ENCODE measurements at places on chromosomes 6 and 20.

- DNase-seq, result no peak
These were observed 230.2 kb upstream of the RIMS1 start for GRCh38 chr6:71656121-71656520.

GRCh38 chr6:15504581-15505350, 158.1 kb downstream of the DTNBP1 start:
- DNase-seq, result peak; percentile 97

- no peak for DNase-seq
These were observed 109.9 kb downstream of the MAP3K4 start for GRCh38 chr6:161101517-161101916.

GRCh38 chr6:108707328-108707976, 140.8 kb upstream of the ARMC2 start:
- no peak for DNase-seq

- no peak for DNase-seq
These were observed 1.1 kb downstream of the CLPSL2 start for GRCh38 chr6:35777356-35778102.

GRCh38 chr6:5746053-5746758, 260.5 kb downstream of the NRN1 start:
- DNase-seq, result no peak

DNA sequence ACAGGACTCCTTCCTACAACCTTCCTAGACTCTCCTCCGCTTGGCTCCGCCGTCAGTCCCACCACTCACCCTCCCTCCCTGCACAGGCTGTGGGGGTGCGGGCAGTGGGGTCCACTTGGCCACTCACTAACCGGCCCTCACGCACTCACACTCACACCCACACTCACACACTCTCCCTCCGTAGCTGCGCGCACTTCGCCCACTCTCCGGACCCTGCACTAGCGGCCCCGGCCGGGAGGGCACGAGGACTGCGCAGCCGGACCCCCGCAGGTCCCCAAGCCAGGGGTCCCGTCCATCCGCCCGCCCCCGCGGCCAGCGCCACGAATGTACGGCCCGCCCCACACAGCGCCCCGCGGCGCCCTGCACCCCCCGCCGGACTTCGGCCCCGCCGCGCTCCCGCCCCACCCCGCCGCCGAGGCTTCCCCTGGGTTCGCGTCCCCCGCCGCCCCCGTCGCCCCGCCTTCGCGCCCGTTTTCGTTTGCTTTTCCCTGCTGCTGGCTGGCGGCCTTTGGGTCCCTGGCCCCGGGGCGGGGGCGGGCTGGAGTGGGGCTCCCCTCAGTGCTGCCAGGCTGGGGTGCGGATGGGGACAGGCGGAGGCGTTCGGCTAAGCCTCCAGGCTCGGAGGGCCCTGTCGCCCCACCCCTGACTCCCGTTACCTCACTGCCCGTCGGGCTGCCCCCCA, 23.0 kb upstream of the SLC22A7 start:
- DNase-seq, result no peak

DNA sequence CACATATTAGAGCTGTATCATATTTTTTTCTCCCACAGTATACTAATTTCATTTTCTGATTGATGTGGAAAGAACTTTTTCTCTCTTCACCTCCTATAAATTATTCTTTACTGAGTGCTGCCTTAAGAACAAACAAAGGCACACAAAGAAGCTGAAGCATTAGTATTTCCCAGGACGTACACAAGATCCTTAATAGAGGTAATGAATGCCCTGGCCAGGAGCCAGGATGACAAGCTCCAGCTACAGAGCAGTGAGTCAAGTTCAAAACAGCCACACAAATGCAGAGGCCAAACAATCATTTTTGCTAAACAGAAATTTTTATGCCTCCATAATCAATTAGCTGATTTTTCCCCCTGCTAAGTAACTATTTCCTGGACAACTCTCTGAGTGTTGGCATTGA, 639.6 kb downstream of the EPHA7 start:
- no peak for DNase-seq

- no peak for DNase-seq
These were observed 52.1 kb upstream of the PKIB start for GRCh38 chr6:122558080-122558479.

DNA sequence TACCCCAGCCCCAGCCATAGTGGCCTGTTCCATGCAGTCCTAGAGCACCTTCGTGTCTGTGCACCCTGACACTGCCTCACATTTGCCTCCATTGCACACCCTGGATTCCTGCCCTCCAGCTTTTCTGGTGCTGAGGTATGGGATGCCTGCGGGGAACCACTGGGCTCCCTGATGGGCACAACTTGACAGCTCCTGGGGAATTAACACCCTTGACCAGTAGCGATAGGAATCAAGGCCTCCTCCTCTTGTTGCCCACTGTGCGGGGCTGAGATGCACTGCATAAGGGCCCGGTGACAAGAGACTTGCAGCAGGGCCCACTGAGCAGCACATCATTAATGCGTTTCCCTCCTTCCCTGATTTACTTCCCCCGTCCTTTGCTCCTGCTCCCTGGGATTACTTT, 235.6 kb upstream of the MOCS1 start:
- DNase-seq, result no peak

DNA sequence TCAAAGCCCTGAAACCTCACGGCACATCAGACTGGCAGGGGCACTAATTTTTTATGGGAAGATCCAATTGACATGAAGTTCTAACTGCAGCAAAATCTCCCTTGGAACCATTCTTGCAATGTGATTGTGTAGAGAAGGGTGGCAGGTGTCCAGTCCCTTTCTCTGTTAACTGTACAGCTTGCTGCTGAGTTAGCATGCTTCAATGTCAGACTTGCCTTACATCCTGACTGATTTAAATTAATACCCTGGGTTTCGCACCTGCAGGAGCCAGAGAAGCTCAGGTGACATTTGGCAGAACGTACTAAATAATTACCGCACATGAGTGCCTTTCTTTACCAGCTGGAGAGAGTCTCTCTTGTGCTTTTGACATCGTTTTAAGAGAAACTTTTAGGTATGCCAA, 123.0 kb downstream of the DOK5 start:
- DNase-seq, result no peak

DNA sequence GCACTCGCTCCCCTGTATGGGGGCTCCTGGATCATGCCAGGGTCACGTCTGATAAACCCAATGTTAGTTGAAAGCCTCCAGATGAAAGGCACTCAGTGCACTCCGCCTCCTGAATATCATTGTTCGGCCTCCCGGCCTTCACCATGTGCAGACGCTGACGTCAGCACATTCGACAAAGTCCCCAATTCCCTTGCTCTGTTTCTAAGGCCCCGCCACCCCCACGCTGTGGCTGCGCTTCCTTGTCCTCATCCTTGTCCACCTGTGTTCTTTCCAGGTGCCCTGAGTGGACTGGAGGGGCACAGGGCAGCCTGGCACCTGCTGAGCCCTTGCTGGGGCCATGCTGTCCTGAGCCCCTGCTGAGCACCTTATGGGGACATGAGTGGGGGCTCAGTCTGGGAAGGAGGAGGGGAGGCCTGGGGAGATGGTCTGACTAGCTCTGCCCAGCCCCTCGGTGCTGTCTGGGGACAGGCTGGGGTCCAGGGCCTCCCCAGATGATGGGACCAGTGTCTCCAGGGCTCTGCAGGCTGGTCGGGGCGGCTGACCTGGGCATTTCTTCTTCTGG, 9.8 kb upstream of the BHLHE23 start:
- no peak for DNase-seq

DNA sequence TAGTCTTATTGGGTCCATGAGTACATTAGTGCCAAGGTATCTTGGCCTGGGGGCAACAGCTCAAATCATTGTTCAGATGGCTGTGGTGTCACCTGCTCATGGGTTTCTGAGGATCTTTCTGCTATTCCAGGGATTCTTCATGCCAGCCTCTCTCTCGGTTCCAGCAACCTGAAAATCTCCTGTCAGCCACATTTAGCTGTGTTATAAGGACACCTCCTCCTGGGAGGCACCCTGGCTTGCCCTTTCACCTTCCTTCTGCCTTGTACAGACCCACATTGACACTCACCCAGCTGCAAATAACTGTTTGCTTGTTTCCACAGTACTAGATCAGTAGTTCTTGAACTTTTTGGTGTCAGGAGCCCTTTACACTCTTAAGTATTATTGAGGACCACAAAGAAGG, 159.9 kb downstream of the GRM4 start:
- DNase-seq, result no peak

DNA sequence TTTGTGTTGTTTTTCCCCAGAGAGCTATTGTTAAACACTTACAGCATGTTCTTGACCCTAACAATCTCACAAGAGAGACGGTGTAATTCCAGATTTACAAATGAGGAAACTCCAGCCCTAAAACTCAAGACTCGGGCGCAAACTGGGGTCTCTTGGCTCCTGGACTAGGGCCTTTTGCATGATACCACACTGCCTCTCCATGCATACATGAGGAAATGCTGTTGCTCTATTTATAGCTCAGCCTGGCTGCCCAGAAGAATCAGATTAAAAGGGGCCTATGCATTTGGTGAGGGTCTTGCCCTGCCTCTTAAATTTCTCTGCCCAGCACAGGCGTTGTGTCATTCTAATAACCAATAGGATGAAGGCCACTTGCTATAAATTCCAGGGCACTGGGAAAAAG, 30.5 kb upstream of the SNRPB2 start:
- no peak for DNase-seq

DNA sequence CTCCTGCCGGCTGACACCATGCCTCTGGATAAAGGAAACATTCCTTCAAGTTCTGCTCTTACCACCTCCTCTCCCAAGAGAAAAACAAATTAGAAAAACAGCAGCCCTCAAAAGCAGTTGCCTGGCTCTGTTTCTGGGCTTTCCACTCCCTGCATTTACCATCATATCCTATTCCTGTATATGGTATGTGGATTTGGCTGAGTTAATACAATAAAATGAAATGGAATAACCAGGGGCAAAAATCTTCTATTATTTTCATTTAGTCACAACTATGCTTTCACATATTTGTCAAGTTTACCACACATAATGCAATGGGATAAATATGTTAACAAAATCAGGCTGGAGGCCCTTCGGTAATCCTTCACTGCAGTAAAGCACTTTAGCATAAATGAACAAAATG, 34.3 kb downstream of the COL12A1 start:
- no peak for DNase-seq

GRCh38 chr20:44536175-44536574, 14.3 kb upstream of the SERINC3 start:
- no peak for DNase-seq

DNA sequence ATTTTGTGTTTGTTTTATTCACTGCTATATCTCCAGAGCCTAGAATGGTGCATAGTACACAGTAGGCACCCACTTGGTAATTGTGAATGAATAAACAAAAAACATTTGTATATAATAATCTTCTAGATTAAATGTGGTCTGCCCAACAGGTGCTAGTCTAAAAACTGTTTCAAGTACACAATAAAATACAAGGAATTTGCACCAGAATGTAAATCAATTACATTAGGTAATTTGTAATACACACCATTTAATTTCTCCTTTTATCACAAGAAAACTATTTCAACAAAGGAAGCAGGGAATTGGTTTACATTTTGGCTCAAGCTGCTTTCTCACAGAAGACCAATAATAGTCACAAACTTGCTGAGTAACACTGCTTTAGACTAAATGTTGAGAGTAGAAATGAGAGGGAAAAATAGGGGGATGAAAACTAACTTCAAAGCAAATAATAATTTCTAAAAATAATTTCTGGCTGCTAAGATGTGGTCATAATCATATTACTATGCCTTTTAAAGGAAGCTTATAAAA, 22.1 kb downstream of the RUNX2 start:
- no peak for DNase-seq

DNA sequence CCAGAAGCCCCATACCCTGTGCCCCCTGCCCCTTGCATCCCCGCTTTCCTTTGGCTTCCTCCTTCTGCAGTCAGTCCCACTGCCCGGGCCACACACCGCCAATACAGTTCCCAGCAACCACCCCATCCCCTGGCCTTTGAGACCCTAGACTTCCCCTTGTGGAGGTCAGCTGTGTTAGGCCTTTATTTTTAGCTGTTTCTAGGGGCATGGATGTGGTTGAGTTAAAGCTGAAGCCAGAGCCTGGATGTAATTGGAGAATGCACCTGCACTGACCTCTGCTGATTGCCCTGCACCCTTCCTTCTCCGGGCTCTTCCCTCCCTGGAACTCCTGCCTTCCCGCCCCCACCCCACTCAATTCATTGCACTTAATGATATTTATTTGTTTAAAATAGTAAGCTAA, 33.9 kb downstream of the LYRM2 start:
- no peak for DNase-seq

DNA sequence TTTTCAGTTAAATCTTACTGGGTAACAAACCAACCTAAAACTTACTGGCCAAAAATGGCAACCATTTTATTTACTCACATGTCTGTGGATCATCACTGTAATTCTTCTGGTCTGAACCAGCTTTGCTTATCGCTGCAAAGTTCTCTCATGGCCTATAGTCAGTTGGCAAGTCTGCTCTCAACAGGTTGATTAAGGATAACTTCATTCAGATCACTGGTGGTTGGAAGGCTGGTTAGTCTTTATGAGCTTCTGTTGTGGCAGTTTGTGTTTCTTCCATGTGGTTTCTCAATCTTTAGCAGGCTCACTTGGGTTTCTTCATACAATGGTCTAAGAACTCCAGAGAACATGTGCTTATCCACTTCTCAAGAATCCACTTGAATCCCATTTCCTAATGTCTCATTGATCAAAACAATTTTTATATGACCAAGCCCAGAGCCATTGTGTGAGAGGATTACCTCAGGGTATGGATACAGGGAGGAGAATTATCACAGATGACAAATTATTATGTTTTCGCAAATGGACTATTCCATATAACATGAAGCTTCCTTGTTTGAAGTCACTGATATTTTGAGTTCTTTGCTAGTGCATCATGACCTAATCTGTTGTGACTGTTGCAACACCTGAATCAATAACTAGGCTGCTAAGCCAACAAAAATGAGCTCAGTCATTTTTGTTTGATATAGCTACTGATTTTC, 155.4 kb upstream of the BMP2 start:
- no peak for DNase-seq

- DNase-seq, result no peak
These were observed 488.5 kb upstream of the MAP3K7 start for GRCh38 chr6:91075244-91075976.

- no peak for DNase-seq
These were observed 33.5 kb upstream of the BMP6 start for GRCh38 chr6:7692453-7692784.

GRCh38 chr6:90973188-90973587, 386.3 kb upstream of the MAP3K7 start:
- DNase-seq, result no peak

DNA sequence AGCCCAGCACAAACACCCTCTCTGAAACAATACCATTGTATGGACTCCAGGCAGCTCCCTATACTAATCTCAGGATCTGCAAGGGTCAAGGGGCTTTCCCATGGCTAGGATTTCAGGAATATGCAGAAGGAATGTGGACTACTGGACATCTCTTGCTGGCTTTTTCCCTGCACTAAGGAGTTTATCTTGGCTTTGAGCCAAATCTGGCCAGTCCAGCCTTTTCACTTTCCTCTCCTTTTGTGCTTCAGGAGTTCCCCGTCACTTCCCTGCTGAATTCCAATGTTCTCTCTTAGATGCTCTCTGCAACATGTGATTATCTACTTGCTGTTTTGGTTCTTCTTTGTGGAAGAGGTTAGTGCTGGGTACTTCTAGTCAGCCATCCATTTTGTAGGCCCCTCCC, 568.2 kb downstream of the HDGFL1 start:
- no peak for DNase-seq

- no peak for DNase-seq
These were observed 67.4 kb downstream of the ZBTB2 start for GRCh38 chr6:151323791-151324487.
